ENCODE measurements at places on chromosomes 7 and 10.

DNA sequence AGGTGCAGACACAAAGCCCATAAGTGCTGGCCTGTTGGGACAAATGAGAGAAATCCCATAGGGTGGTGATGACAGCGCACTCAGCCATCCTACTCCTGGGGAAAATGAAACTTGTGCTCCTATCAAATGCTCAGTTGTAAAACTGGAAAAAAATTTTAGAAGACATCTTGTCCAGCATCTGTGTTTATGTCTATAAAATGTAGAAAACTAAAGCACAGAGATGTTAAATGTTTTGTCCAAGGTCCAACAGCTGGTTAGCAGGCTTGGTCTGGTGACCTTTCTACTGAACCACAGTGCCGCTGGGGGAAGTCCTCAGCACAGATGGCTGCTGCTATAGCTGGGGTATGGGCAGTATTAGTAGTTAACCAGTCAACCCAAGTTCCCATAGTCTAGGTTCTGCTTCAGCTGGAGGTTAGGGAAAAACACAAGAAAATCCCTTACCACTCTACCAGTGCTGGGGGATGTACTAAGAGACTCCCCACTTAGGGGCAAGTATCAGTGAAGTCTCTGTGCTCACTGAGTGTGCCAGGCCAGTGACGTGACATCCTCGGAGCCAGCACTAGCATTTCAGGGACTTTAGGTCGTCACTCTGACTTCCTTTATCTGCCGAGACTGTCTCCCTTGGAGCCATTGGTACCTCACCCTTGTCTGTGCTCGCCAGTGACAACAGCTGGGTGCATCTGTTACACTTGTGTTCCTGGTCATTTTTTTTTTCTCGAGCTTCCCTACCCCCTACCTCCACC lies 1.9 kb downstream of the TSPAN33 start:
- no peak for DNase-seq

GRCh38 chr10:49735161-49735560 lies 27.0 kb downstream of the OGDHL start:
- no peak for DNase-seq

GRCh38 chr7:17502213-17503060 lies 204.0 kb downstream of the AHR start:
- no peak for DNase-seq

DNA sequence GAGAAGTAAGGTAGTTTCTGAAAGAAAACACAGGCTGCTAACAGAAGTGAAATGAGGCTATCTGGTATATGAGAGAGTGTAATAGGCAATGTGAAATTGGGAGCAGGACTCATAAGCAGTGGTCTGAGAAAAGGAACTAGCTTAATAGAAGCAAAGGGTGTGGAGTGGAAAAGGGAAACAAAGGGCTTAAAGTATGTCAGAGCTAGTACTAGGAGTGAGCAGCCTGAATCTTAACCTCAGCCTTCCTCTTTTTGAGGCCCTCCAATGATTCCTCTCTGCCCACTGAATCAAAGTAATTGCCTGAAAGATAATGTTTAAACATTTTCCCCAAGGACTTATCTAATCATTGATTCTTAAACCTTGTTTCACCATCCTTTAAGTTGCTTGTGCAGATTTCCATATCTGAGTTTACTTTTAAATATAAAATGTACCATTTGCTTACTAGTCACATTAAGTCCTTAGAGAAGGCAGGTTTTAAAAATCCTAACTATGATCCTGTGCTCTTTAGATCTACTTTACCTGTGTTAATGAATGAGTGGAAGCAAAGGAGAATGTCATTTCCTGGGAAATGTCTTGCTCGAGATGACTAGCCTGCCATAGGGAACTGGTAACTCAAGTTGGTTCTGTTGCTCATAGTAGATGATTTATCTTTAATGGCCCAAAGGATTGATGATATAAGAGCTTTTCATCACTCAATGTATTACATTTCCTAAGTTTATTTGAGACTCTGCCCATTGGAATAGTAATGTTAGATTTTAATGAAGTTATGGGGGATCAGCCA lies 155.0 kb downstream of the SKAP2 start:
- DNase-seq, result no peak

DNA sequence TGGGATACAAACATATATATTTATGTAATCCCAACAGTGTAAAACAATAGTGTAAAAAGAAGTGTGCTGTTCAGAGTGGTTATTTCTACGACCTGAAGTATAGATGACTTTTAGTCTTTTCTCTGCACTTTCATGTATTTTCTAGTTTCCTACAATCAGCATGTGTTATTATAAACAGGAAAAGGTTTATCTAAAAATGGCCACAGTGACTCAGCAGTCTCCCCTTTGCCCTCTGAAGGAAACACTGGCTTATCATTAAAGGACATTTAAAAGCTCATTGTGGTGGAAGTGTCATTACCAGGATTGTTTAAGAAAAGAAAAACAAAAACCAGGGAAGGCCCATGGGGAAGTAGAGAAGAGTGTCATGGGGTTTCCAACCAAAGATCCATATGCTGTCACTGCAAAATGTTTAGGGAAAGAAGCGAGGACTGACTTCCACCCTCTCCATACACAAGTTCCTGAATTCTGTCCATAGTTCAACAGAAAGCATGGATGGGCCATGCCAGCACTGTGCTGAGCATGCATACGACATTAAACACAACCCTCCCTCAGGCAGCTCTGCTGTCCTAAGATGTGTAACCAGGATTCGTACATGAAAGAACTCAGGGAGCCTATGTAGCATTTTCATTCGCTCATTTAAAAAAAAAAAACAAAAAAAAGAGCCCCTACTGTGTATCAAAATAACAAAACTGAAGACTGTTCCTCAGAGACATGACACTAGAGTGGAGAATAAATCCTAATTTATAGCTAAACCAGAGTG lies 10.2 kb downstream of the CYREN start:
- peak; percentile 46 for DNase-seq

All from ELR (cell line).